Hematopoietic multipotent progenitor cell treated with erythropoietin and hydrocortisone succinate and interleukin-3 and kit ligand, for 17 days (in vitro differentiated cells): ENCODE measurements at places on chromosomes 3 and 15.

GRCh38 chr3:122880624-122881023, 85.8 kb downstream of the SLC49A4 start:
- DNase-seq: no peak

GRCh38 chr3:79039192-79039591, 728.6 kb downstream of the ROBO1 start:
- DNase-seq: no peak

GRCh38 chr3:137542049-137542448, 222.1 kb upstream of the SOX14 start:
- no peak for DNase-seq

- no peak for DNase-seq
Measured at GRCh38 chr3:133797396-133798105, 8.1 kb upstream of the SRPRB start.

DNA sequence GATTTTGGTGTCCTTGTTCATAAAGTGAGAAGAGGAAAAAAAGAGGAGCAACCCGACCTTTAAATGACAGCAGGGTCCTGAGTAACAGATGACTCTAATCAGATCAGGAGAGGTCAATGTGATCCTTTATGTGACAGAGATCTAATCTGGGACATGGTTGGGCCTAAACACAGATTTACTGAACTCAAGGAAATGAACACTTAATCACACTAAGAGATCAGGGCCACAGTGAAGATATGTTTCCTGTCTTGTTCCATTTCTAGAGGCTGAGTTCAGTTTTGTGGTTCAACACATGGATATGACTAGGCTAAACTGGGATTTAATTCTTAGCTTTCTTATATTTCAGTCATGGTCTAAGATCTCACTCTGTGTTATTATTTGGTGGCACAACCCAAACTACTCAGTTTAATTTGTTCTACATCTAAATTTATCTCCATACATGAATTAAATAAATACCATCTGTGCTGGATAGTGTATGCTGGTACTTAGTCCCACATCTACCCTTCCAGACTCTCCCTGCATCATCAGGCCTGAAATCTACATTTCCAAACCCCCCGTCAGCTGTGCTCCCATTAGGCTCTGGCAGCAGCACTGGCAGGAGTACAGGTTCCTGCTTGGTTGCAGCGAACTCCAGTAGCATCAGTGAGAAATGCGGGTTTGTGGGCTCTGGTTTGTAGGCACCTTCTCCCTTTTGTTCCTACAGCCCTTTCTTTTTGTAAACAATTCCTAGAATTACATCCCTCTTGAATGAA, 22.6 kb downstream of the SFMBT1 start:
- no peak for DNase-seq

- no peak for DNase-seq
Measured at GRCh38 chr3:172853005-172853404, 102.5 kb downstream of the ECT2 start.

DNA sequence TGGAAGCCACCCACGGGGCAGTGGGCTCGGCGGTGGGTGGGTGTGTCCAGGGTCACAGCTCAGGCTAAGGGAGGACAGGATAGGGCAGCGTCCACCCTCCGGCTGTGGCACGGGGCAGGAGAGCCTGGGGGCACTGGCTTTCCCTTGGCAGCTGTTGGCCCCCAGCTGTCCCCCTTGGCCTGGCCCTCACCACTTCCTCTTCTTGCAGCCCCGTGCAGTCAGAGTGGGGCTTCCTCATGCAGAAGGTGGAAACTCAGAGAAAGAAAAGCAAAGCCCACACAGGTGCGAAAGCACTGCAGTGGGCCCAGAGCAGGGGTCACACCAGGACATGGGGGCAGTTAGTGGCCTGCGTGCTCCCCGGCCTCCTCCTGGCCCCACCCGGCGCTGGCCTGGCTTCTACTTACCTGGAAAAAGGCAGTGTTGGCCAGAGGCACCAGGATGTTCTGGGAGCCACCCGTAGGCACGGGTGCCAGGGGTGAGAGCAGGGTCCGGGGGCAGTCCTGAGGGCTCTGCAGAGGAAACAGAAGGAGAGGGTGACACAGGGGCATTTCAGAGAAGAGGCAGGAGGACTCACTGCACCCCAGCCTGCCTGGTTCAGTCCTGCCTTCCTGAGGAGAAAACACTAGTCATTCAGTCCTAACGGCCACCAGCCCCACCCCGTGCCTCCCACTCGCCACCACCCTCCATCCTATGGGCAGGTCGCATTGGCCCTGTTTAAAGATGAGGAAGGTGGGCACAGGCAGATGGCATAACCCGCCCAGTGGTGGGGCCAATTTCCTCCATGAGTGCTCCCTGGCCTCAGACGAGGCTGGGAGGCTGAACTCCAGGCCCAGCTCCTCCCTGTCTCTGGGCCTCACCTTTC, 28.3 kb downstream of the PLXND1 start:
- DNase-seq: no peak

GRCh38 chr3:60514866-60515265, 736.4 kb downstream of the FHIT start:
- DNase-seq: no peak

GRCh38 chr3:17432236-17432635, 310.2 kb downstream of the TBC1D5 start:
- DNase-seq: peak; percentile 61

GRCh38 chr3:196193736-196194541, 17.3 kb downstream of the ZDHHC19 start:
- peak; percentile 92 for DNase-seq

DNA sequence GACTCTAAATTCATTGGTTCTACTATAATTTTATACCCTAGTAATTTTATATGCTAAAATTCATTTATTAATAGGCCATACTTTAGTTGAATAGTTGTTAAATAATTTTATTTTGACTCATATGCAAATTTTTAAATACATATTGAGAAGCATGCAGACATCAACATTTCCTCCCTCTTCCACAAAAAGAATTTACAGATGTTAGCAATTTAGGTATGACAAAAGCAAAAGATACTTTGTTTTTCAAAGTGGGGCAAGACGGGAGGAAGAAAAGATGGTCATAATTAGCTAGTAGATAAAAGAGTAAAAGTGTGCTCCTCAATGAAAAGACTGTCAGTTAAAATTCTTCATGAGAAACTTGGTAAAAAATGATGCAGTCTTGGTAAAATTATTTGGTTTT, 148.9 kb upstream of the TSPAN3 start:
- no peak for DNase-seq

DNA sequence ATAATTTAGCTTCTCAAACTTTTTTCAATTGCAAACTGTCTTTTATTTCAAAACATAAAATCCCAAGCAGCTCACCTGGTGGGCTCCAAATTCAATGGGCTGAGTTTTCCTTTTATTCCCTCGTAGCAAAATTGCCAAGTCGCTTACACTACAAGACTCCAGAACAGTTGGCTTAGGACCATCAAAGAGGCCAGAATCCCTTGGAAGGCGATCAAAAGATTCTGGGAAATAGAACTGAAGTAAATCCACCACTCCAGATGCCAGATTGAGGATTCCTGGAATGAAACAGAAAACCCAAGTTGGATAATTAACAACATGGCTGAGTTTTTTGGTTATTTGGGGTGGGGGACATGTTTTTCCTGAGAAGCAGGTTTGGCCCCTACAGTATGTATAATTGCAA, 87.7 kb upstream of the DCLK3 start:
- DNase-seq: no peak

DNA sequence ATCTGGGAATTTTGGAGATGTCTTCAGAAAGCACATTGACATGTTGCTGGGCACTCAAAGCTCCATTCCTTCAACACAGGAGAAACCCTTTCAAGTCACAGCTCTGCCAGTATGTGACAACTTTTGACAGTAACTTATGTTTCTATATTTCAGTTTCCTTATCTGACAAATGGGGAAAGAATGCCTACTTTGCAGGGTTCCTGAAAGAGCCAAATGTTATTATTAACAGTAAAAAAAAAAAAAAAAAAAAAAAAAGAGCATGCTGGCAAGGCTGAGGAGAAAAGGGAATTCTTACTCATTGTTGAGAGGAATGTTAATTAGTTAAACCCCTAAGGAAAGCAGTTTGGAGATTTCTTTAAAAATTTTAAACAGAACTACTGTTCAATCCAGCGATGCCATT, 272.5 kb upstream of the TGFBR2 start:
- DNase-seq: no peak

- DNase-seq: no peak
Measured at GRCh38 chr15:39508536-39508935, 72.3 kb upstream of the THBS1 start.

DNA sequence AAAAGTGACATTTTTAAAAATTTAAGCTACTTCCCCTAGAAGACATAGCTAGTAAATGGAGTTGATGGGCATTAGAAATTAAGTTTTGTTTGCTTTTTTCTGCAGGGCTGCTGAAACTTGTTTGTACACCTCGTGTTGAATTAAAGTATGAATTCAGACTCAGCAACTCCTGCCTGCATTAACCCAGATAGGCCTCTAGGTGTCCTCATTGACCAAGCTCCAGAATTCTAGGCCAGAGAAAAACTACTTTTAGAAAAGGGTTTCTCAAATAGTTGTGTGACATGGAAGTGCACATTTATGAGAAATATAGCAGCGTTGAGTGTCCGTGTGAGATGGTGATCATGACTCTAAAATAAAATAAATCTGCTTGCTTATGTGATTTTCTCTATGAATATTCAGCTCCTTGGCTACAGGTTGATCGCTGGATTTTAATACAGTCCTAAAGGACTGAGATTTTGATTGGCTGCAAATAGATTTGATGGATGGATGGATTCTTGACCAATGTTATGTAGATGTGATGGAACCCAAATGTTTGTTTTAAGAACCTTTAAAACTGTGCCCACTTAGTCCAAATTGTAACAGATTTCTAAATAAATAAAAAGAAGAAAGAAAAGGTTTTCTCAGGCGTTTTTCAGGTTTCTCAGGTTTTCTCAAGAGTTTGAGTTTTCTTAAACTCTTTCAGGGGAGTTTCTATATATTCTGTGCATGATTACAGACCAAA, 39.4 kb upstream of the LMOD3 start:
- peak; percentile 48 for DNase-seq

- no peak for DNase-seq
Measured at GRCh38 chr15:73141216-73141900, 89.1 kb downstream of the NEO1 start.

GRCh38 chr3:171428892-171429291, 31.3 kb downstream of the TNIK start:
- no peak for DNase-seq

DNA sequence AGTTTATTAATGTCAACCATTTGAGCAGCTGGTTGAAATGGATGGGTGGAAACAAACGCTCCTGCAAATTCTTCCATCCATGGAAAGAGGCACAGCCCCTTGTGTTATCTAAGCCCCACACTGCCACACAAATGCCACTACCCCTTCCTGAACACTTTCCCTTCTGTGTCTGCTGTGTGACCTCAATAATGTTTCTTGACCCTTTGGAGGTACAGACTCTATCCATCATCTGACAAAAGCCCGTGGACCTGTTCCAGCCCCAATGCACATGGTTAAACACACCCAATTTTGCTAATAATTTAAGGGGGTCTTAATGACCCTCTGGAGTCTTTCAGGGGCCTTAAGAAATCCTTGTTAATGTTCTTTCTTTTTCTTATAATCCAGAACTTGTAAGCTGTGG, 482.2 kb upstream of the CFAP20DC start:
- DNase-seq: no peak

DNA sequence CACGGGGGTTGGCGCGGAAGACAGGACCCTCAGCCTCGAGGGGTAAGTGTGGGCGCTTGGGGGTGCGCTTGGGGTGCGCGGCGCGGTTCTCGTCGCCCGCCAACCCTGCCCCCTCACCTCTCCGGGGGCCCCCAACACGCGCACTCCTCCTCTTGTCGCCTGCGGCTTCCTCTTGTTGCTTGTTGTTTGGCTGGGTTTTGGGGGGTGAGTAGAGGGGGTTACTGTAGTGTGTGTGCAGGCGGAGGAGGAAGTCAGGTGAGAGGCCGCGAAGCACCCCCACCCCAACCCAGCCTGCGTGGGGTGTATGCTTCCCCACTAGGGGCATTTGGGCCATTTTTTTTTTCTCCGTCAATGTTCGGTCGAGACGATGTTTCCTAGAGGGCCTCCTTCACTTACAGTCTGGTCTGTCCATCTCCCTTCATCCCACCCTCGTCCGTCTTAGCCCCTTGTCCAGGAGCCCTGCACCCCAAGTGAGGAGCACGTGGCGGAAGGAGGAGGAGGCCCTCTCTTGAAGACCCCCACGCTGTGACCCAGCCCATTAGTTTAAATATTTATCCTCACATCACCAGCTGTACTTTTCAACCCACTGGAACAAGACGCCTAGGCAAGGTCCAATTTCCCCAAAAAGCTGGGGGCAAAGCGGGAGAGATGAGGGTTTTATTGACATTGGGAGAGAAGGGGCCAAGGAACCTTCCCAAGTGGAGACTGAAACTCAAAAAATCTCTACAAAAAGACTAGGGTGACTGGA, 20.4 kb upstream of the SATB1 start:
- no peak for DNase-seq

GRCh38 chr15:52370010-52370409, 74.4 kb upstream of the MYO5C start:
- no peak for DNase-seq

DNA sequence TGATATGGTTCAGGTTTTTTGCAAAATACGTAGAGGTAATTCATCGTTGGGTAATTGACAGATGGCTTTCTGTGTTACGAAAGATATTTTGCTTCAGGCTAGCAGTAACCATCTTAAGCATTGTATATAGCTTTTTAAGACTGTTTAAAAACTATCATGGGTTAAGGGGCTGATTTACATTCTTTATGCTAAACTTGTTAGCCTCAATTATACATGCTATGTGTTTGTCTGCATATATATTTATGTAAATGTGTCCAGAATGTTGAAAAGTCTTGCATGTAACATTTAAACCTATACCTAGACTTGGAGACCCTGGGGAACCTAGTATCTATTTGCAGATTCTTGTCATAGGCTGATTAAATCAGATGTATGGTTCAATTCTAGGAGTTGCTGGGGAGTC, 11.1 kb upstream of the P2RY14 start:
- DNase-seq: no peak

- no peak for DNase-seq
Measured at GRCh38 chr3:71713041-71713440, 12.2 kb downstream of the EIF4E3 start.

DNA sequence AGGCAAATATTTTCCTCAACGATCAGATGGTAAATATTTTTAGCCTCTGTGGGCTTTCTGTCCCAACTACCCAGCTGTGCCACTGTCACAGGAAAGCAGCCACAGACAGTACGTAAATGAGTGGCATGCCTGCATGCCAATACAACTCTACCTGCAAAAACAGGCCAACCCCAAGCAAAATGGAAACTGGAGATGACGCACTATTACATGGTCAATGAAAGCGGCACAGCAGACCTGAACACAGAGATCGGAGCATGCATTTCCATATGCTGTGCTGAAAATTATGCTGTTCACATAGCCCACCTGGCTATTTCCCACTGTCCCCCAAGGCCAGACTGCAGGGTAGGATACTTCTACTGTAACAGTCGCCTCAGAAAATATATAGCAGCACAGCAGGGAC, 57.8 kb downstream of the HERC2 start:
- DNase-seq: no peak

- DNase-seq: no peak
Measured at GRCh38 chr3:151989621-151990020, 116.2 kb downstream of the SUCNR1 start.

DNA sequence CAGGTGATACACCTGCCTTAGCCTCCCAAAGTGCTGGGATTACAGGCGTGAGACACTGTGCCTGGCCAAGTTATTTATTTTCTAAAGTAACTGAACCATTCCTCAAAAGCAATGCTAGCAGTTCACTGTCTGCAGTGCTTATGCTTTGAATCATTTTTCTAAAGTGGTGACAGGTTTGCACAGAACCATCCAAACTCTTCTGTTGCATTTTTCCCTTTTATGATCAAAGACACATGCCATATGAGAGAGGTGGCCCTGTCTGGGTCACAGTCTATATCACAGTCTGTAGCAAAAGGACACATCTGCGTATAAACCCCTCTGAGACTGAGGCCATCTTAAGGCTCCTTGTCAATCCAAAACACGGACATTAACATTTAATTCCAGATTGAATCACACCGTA, 17.2 kb downstream of the CDCP1 start:
- no peak for DNase-seq
